Left lung (tissue), 14 donors: ENCODE measurements at places on chromosomes 11 and 22. TPM values are rescaled to one million over a fixed set of nuclear protein-coding genes. Genes with fewer than 3 reads are reported as not detected.

Gene HBG2
- polyA plus RNA-seq: 5,470 TPM

GRCh38 chr11:65764434-65764833 lies 16.3 kb downstream of the AP5B1 start:
- DNase-seq: no peak

DNA sequence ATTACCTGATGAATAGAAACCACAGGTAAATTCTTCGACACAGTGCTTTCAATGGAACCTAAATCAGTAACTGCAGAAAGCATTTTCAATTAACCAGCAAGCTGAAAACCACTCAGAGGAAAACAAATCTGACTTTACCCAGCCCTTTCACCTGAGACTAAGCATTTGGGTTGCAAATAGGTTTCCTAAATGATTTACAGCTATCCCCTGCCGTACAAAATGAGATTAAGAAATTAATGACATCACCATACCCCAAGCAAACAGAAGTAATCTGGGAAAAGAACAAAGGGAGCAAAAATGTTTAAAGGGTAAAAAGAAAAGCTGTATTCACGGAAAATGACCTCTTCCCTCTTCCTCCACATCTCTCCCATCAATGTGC lies 584 bp downstream of the NOX4 start:
- DNase-seq: no peak

Gene DEUP1
- 3.6 TPM for polyA plus RNA-seq

DNA sequence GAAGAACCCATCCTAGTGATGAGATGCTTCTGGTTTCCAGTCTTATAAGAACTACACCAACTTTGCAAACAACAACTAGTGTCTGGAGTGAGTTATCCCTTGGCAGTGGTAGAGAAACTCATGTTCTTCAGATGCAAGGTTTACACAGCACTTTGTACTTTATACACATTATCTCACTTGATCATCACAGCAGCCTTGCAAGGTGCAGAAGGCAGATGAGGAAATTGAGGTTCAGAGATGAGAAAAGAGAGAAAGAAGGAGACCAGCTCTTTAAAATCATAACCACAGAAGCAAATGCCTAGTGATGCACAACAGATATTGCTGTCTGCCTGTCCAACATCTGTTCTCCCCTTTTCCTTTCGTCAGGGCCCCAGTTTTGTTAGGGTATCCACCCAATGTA lies 16.7 kb upstream of the CD44 start:
- no peak for DNase-seq

Gene TTC17
- polyA plus RNA-seq: 183 TPM
